Tongue (tissue), 3 donors: ENCODE measurements at places on chromosomes 16 and 17. TPM values are rescaled to one million over a fixed set of nuclear protein-coding genes. Genes with fewer than 3 reads are reported as not detected.

DNA sequence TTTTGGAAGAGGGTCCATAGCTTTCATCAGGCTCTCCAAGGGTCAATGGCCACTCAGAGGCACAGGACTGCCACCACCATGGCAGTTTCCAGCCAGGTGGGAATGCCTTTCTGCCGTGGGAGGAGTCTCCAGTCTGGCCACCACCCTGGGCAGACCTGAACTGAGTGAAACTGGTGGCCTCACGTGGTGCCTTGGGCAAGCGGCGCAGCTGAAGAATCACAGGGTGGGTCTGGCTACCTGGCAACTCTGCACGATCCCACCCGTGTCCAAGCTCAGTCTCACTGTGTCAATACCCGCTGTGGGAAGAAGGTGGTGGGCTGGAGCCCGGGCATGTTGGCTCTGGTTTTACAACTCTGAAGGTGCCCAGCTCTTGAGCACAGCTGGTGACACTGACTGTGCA lies 31.8 kb downstream of the VAC14 start:
- no peak for DNase-seq

- no peak for DNase-seq
These were observed 1.0 kb upstream of the YPEL3 start for GRCh38 chr16:30096862-30097563.

DNA sequence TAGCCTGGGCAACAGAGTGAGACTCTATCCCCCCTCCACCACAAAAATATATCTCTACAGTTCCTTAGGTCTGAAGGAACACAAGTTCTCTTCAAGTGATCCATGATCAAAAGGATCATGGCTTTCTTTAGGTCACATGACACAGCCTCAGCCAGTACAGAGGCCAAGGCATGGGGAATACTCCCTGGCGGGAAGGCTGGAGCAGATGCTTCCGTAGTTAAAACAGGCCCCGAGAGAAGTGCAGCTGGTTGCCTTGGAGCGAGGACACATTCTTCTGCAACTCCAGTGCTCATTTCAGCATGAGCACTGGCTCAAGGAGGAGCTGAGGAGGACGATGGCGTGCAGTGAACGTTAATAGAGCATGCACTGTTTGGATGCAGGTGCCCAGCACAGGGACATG lies 13.5 kb downstream of the CDIP1 start:
- DNase-seq, result peak; percentile 72

The XYLT2 gene
- total RNA-seq, result 29.0 TPM

The CD7 gene
- 0.72 TPM for total RNA-seq

The ABCA5 gene
- total RNA-seq, result 52.8 TPM
